CD8-positive, alpha-beta memory T cell (primary cell): ENCODE measurements at places on chromosomes 5 and 9. TPM values are rescaled to one million over a fixed set of nuclear protein-coding genes. Genes with fewer than 3 reads are reported as not detected.
A peak's percentile ranks its signal among the peaks of the same experiment; 100 is the strongest.

DNA sequence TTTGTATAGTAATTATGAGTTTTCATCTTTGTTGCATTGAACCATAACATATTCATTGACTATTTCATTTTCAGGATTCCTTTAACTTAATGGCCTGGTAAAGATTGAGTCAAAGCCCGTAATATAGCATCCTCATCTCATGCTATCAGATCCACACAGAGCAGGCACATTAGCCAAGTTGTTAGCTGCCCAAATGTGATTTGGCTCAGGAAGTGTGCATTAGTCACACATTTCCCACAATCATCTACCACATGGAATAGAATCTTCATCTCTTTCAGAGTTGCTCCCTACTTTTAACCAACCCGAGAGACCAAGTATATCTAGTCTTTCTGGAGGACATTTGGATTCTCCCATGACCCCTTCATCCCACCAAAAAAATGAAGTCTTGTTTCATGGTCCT lies 481.0 kb upstream of the PTGER4 start:
- no peak for DNase-seq
- H3K27ac ChIP-seq, result no peak overlapping the region
- H3K36me3 ChIP-seq, result no peaks in the 10 kb centered on the region
- no peaks in the 10 kb centered on the region for H3K27me3 ChIP-seq
- no peak overlapping the region for H3K4me3 ChIP-seq
- no peaks in the 10 kb centered on the region for H3K4me1 ChIP-seq

CHSY3 gene
- not detected for total RNA-seq

SAXO1 gene
- total RNA-seq, result not detected

DNA sequence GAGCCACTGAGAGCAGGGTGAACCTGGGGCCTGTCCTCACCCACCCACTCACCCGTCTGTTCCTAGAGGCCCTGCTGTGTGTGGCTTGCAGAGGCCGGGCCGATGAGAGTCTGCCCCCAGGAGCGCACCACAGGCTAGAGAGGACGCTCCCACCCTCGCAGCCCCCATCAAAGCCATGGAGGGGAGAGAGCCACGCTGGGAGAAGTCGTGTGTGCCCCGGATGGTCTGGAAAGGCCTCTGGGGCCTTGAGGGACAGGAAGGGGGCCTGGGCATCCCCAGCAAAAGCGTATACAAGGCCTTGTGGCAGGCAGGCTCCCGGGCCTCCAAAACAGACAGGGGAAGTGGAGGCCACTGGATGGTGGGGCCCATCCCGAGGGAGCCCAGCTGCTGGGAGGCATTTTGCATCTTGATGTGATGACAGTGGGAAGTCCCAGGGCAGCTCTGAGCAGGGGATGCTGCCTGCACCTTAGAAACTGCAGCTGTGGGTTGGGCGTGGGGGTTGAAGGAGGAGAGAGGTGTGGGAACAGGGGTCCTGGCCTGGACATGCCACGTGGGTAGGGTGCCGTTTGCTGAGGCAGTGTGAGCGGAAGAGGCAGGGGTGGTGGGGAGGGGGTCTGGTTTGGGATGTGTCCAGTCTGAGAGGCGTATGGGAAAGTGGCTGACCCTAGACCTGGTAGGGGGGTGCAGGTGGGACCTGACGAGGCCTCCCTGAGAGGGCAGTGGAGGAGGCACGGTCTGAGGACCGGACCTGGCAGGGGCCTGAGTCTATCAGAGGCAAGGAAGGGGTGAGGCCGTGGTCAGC lies 43.0 kb upstream of the NOTCH1 start:
- DNase-seq, result peak; percentile 13
- no peaks in the 10 kb centered on the region for H3K36me3 ChIP-seq
- H3K27me3 ChIP-seq, result no peaks in the 10 kb centered on the region
- H3K4me1 ChIP-seq, result peaks cover 17% of the 10 kb centered on the region

- no peaks in the 10 kb centered on the region for H3K27me3 ChIP-seq
- H3K4me1 ChIP-seq, result peaks cover 24% of the 10 kb centered on the region
- H3K4me3 ChIP-seq, result peak overlapping the region; percentile 76
- DNase-seq, result no peak
These were observed 661 bp upstream of the SLC25A51 start for GRCh38 chr9:37904445-37905130.

- H3K27ac ChIP-seq, result no peak overlapping the region
- no peak for DNase-seq
- H3K27me3 ChIP-seq, result no peaks in the 10 kb centered on the region
- no peak overlapping the region for H3K4me3 ChIP-seq
These were observed 136.9 kb upstream of the FBN2 start for GRCh38 chr5:128674837-128675446.

DNA sequence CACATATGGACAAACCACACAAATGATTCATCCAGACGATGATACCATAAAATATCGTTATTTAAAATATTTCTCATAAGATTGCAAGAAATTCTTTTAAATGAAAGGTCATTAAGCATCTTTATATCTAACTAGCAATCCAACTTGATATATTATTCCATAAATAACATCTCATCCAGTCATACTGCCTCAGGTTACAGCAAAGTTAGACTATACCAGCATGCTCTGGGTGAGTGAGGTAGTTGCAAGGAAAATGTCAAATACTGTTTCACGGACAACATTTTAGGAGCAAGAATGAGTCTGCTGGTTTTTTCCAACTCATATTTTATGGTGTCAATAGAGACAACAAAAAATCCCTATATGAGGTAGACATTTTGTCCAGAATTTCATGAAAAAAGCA lies 200.9 kb upstream of the TRPM3 start:
- H3K4me3 ChIP-seq, result no peak overlapping the region
- no peaks in the 10 kb centered on the region for H3K36me3 ChIP-seq
- no peaks in the 10 kb centered on the region for H3K4me1 ChIP-seq
- H3K27me3 ChIP-seq, result no peaks in the 10 kb centered on the region
- no peak overlapping the region for H3K27ac ChIP-seq

DNA sequence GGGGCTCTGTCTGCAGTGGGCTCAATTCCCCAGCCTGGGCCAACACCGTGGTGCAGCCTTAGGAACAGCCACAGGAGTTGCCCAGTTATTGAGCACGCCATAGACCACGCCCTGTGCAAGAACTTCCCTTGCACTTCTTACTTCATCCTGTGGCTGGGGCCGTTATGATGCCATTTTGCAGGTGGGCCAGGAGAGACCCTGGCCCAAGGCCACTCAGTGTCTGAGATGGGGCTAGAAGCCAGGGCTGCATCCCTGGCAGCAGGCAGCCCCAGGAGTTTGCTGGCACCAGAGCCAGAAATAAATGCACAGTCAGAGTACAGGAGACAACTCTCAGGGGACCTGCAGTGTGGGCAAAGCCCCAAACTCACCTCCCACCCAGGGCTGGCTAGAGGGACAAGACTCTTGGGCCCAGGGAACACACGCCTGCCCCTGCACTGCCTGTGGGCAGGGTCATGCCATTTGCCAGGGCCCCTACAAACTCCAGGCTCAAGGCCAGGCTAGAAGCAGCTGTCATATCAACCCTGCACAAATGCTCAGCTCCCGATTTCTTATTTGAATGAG lies 6.7 kb downstream of the CORO2A start:
- no peak overlapping the region for H3K27ac ChIP-seq
- H3K4me3 ChIP-seq, result no peak overlapping the region
- H3K36me3 ChIP-seq, result no peaks in the 10 kb centered on the region
- no peak for DNase-seq
- H3K27me3 ChIP-seq, result no peaks in the 10 kb centered on the region
- peaks cover 11% of the 10 kb centered on the region for H3K4me1 ChIP-seq

- no peak overlapping the region for H3K27ac ChIP-seq
- peaks cover 48% of the 10 kb centered on the region for H3K4me1 ChIP-seq
- H3K4me3 ChIP-seq, result no peak overlapping the region
- H3K36me3 ChIP-seq, result peaks cover 39% of the 10 kb centered on the region
These were observed 54.7 kb upstream of the SUSD3 start for GRCh38 chr9:93003552-93004407.

DNA sequence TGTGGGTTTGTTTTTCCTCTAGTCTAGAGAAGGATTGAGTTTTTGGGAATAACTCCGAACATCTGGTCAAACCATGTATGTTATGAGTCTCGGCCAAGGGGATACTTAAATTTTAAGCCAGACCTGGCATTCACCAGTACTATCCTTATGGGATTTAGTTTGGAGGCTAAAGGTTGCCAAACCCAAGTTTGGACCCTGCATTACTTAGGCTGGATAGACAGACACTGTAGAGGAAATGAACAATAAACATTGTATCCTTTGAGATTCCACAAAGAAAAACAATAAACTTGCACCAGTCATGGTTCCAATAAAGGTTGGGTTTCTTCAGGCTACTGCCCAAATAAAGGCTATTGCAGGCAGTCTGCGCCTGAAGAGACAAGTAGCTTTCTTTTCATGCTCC lies 296.7 kb upstream of the MEF2C start:
- DNase-seq, result no peak
- H3K27me3 ChIP-seq, result no peaks in the 10 kb centered on the region
- H3K4me1 ChIP-seq, result no peaks in the 10 kb centered on the region
- H3K27ac ChIP-seq, result no peak overlapping the region

DNA sequence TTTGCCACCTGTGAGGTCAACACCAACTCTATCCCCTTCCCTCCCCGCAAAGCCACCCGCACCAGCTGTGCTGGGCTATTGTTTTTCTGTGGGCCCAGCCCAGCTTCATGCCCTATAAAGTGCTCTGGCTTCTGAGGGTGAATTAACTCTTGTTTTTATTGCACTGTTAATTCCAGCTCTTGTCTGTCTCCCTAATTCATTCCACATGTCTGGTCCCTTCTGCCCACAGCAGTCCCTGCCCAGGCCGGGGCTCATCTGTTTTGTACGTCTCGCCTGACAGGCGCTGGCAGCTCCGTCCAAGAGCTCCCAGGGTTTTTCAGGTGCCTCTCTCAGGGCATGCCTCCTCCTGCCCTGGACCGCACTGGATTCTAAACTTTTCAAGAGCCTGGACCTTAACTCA lies 118.9 kb downstream of the PDZD2 start:
- no peak overlapping the region for H3K4me3 ChIP-seq
- DNase-seq, result no peak
- no peaks in the 10 kb centered on the region for H3K27me3 ChIP-seq
- no peak overlapping the region for H3K27ac ChIP-seq
- H3K36me3 ChIP-seq, result no peaks in the 10 kb centered on the region
- no peaks in the 10 kb centered on the region for H3K4me1 ChIP-seq
